Stimulated activated CD8-positive, alpha-beta memory T cell treated with anti-CD3 and anti-CD28 coated beads, Interleukin-4, amount 100 ng/mL, for 1 hour (primary cell): ENCODE measurements at places on chromosomes 7 and 10.

DNA sequence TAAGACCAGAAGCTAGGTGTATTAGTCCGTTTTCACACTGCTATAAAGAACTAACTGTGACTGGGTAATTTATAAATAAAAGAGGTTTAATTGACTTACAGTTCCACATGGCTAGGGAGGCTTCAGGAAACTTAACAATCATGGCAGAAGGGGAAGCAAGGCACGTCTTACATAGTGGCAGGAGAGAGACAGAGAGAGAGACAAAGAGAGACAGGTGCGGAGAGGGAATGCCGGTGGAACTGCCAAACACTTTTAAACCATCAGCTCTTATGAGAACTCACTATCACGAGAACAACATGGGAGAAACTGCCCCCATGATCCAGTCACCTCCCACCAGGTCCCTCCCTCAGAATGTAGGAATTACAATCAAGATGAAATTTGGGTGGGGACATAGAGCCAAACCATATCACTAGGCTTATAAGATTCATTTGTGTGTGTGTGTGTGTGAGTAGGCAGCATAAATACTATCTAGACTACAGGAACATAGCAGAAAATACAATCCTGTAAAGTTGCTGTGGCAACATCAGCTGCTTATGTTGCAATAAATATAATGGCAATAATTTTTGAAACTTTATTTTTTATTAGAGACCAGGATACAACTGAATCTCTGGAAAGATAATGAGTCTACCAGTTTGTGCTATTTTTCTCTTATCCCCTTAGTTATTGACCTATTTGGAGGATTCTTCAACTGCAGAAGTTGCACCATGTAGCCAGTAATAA, 77.1 kb downstream of the NRF1 start:
- DNase-seq, result no peak

- no peak for DNase-seq
Observed at GRCh38 chr10:51106311-51106945, 32.1 kb downstream of the PRKG1 start.

- no peak for DNase-seq
Observed at GRCh38 chr7:13496976-13497375, 492.5 kb downstream of the ETV1 start.

- DNase-seq, result no peak
Observed at GRCh38 chr7:150428671-150429451, 21.6 kb upstream of the GIMAP8 start.

DNA sequence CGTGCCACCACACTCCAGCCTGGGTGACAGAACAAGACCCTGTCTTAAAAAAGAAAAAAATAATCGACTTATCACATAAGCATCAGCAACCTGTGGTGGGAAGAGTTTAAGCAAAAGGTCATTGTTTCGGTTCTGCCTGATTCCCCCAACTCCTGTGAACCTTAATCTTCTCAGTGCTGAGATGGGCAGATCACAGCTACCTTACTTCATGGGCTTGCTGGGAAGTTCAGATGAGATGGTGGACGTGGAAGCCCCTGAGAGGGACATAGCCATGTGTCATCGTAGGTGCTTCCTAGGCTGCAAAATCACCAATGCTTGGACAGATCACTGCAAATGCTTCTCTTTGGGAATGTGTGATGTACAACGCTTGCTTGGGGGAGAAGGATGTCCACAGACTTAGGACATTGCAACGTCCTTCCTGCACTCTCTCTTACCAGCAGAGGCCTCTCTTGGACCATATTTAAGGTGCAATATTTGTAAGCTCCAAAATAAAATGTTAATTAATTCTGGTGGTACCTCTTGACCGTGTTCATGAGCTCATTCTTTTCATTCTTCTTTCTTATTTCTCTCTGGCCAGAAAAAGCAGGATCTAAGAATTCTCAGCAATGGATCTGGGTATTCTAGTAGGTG, 8.6 kb downstream of the GJD4 start:
- no peak for DNase-seq

- DNase-seq, result no peak
Observed at GRCh38 chr10:61179771-61180170, 235.8 kb upstream of the RHOBTB1 start.

- DNase-seq, result no peak
Observed at GRCh38 chr7:14739168-14739840, 163.2 kb downstream of the DGKB start.

- DNase-seq, result no peak
Observed at GRCh38 chr10:35563261-35563891, 41.8 kb upstream of the GJD4 start.

- no peak for DNase-seq
Observed at GRCh38 chr10:65112573-65112972, 1591.4 kb downstream of the REEP3 start.
